ENCODE measurements at places on chromosomes 5 and 9.

- no peak for DNase-seq
These were observed 1471.2 kb upstream of the NUDT12 start for GRCh38 chr5:105033637-105034400.

DNA sequence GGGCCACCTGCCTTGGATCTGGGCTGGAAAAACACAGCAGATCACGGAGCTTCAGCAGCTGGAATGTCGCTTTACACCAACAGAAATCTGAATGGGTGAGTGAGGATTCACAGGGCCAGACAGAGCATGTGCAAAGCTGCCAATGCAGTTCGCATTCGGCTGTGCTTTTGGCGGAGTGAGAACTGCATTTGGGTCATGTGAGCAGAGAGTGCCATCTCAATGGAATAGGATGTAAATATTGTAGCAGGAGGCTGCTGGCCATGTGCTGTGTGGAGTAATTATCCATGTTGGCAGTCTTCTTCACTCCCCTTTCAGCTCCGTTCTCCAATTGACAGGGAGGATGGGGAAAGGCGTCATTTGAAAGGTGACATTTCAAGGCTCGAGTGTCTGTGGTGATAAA lies at the start of gene ANKRD55:
Gene ANKRD55 (minus strand): TSS at position 101 of the 400 bp plus-strand sequence. CDS start 417 bp downstream, outside the sequence.
- DNase-seq = no peak

DNA sequence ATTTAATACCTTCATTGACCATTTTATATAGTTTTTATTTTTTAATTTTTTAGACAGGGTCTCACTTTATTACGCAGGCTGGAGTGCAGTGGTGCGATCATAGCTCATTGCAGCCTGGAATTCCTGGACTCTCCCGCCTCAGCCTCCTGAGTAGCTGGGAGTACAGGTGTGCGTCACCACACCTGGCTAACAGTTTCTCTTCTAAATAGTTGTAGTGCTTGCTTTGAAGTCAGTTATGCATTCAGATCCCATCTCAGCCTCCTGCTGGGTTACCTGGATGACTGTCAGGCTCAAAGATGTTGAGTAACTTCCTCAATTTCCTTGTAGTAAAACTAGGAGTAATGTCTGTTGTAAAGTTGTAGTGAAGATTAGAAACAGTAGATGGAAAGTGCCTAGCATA lies 21.4 kb downstream of the SNX18 start:
- no peak for DNase-seq

DNA sequence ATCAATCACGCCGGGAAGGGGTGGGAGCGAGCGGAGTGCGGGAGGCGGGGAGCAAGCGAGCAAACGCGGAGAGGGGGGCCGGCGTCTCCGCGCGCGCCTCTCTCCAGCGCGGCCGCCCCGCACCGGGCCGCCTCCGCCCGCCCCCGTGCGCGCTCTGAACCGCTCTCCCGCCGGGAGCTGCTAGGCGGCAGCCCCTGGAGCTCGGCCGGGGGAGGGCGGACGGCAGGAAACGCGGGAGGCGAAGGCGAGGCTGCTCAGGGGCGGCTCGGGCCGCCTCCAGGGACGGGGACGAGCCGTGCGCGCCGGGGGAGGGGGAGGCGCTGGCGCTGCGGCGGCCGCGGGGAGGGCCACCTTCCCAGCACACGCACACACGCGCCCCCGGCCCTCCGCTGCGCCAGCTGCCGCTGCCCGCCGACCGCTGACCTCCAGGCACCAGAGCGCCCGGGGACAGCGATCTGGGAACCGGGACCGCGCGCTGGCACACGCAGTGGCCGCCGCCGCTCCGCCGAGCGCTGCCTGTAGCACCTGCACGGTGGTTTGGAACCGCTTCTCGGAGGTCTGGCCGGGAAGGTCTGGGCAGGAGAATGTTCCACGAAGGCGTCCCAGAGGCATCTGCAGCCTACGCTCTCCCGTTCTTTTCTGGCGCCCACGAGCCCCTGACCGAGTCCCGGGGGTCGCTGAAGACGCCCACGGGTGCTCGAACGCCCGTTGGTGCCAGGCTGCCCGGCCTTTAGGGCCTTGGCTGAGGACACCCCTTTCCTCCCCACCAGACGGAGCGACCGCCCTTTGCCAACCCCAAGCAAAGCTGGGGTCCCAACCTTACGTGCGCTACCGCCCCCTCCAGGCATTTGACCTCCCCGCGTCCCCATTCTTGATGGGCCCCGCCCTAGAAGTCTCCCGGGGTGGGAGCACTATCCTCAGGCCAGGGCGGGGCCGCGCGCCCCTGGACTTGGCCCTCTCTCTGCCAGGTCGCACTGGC lies at the start of gene GABBR2:
Gene GABBR2 (minus strand): TSS at position 3 of the 979 bp plus-strand sequence. CDS start 198 bp downstream, outside the sequence.
- no peak for DNase-seq

- DNase-seq = no peak
These were observed 736 bp upstream of the NKD2 start for GRCh38 chr5:1007681-1008450.

- DNase-seq = no peak
These were observed 8.4 kb downstream of the SLC36A3 start for GRCh38 chr5:151295138-151295537.

DNA sequence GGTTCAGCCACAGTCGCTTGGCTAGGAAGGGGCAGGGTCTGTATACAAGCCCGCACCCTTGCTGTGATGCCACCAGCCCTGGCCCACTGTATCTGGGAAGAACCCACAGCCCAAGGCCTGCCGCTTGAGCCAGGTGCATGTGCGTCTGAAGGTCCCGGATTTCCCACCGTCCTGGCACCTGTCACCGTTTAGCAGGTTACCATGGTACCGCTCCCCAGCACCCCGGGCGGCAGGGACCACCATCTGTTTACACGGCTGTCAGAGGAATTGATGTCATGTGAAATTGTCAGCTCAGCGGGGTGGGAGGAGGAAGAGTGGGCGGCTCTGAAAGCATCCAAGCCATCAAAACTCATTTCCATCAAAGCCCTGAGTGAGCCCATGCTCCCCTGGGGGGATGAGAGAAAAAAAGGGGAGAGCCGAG lies 92.7 kb downstream of the HRH2 start:
- DNase-seq = no peak

DNA sequence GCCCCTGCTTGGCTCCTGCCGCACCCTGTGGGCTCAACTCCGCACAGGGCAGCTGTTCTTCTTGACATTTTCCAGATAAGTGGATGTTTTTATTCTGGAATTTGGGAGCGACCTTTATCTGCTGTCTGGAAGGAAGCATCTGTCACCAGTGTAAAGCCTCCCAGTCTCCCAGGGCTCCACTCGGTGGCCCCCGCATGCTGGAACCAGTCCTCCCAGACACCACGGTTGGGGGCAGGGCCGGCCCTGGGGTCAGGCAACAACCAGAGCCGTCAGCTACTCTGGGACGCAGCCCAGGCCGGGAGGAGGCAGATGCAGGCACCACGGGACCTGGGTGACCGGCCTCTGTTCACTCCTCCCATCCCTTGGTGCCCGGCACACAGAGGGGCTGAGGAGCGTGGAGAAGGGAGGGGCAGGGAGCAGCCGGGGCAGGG lies 92.8 kb upstream of the ADAMTS2 start:
- no peak for DNase-seq

- no peak for DNase-seq
These were observed 174.7 kb upstream of the PPP1R26 start for GRCh38 chr9:135304886-135305285.

- no peak for DNase-seq
These were observed 318.3 kb upstream of the WWC1 start for GRCh38 chr5:167973126-167973525.

DNA sequence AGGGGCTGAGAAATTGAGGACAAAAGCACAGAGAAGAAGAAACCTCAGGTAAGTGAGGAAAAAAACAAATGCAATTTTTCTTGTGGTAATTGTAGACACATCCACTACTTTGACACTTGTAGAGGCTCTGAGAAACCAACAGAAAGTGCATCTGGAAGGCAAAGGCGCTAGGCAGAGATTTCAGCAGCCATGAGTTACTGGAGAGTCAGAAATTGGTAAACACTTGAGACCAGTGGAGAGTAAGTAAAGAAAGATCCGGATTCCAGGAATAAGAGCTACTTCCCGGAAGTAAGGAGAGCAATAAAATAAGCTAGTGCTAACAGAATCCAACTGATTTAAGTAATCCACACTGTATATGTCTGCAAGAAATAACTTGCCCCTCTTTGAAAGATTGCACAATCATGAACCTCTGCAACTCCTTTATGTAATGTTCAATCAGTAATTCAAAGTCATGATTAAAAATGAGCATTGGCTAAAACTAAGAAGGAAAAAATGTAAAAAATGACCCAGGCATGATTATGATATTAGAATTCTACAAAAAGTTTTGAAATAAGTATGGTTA lies 382.1 kb downstream of the CDH18 start:
- no peak for DNase-seq

DNA sequence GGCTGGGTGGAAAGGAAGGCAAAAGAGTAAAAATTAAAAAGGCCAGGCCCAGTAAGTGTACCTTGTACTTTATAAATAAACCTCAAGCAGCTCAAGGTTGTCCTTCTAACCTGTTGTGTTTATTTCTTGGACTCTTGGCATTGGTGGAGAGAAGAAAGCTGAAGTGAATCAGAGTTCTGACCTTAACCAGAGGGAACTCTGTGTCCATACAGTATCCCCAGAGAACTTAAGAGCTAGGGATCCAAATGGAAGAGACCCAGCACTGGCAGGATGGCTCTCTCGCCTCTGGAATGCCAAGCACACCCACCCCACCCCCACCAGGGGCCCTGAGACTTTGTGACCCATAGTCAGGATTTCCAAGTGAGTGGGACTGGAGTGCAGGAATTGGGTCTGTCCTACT lies 14.2 kb downstream of the NUDT2 start:
- no peak for DNase-seq

GRCh38 chr5:6013506-6013905 lies 364.8 kb downstream of the MED10 start:
- no peak for DNase-seq

- no peak for DNase-seq
These were observed 62.1 kb upstream of the CPEB4 start for GRCh38 chr5:173826086-173826427.

DNA sequence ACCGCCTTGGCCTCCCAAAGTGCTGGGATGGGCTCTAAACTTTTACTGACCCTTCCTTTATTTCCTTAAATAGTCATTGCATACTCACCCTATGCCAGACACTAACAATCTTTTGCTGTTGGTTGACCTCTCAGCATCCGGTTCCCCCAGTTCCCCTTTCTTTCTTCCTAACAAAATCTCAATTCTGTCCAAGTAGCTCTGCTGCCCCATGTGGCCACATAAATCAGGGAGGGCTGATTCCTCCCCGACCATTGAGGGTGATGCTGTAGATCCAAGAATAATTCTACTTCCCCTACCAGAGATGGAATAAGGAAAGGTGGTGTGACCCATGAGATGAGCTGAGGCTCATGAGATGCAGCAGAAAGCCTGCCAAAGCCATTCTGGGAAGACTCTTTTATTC lies 315.3 kb upstream of the MSX2 start:
- DNase-seq = no peak

DNA sequence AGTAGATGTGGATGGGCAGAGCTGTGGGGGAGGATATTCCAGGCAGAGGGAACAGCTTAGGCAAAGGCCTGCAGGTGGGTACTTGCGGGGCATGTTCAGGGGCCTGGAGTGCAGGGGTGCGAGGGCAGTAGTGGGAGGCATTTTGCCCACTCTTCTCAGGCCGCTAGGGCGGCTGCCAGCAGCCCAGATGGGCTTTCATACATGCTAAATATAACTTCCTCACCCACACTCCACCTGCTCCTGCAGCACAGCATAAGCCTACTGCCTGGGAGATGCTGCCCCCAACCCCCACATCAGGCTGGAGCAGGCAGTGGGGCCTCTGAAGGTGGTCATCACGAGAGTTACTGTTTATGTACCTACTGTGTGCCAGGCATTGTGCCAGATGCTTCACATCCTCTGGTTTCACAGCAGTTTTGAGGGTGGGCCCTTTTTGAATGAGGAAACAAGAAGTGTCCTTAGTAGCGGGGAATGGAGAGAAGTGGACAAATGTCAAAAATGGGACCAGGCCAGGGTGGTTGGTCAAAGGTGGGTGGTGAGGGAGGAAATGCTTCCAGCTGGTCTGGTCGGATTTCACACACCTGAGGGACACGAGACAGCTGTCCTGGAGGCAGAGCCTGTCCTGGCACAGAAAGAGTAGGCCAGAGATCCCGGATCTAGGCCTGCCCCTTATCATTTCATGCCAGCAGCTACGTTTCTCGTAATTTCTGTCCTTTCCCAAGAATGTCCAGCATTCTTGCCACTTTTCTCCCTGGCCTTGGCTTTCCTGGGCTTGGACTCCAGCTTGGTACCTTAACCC lies 12.1 kb downstream of the RGS14 start:
- no peak for DNase-seq

- DNase-seq = no peak
These were observed 6.6 kb upstream of the RMND5B start for GRCh38 chr5:178123966-178124925.

DNA sequence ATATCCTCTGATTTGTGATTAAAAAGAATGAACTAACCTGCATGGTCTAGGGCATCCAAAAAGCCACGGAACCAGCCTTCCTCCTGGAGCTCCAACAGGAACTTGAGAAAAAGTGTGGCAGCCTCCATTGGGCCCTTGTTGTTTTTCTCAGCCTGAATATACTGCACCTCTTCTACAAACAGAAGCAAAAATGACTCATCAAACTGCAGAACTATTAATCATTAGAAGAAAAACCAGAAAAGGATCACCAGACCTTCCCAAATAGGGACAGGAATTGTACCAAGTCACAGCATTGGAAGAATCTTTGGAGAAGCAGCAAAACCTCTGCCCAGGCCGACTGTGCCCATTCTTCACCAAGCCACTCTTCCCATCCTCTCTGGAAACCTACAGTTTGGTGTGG lies 25.2 kb downstream of the RIGI start:
- DNase-seq = no peak

GRCh38 chr5:150904479-150905311 lies at the start of gene ZNF300:
TSS of gene ZNF300 (minus strand) at chr5:150904980. CDS start at chr5:150903155, 1,825 bp downstream.
- peak; percentile 53 for DNase-seq

- DNase-seq = no peak
These were observed 25.2 kb downstream of the NEURL1B start for GRCh38 chr5:172666251-172666650.

- DNase-seq = no peak
These were observed 1381.8 kb downstream of the EFNA5 start for GRCh38 chr5:106288979-106289378.

DNA sequence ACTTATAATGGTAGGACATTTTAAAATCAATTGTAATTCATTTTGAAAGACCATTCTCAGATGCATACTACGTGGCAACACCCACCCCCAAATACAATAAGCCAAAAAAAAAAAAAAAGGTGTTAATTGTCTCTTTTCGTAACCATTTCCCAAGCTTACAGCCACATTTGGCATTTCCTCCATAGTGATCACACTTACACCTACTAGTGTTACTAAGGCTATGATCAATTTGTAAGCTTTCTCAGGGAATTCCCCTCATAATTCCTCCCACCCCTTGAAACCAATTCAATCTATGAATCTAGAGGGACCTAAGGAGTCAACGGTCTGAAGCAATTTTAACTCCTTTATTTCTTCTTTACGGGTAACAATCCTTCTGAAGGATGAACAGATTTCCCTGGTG lies 40.1 kb downstream of the NR2F1 start:
- DNase-seq = no peak

- no peak for DNase-seq
These were observed 1095.7 kb upstream of the DMAC1 start for GRCh38 chr9:8895106-8895860.

GRCh38 chr5:59843511-59844213 lies 49.9 kb downstream of the PDE4D start:
- no peak for DNase-seq
